ENCODE measurements at places on chromosomes 11 and 22. TPM values are rescaled to one million over a fixed set of nuclear protein-coding genes. Genes with fewer than 3 reads are reported as not detected.
A peak's percentile ranks its signal among the peaks of the same experiment; 100 is the strongest.

LSP1 gene
- total RNA-seq = 10.6 TPM

CALCA gene
- not detected for total RNA-seq

OR2D2 gene
- 0.92 TPM for total RNA-seq

SCGB2A2 gene
- total RNA-seq = not detected

DNA sequence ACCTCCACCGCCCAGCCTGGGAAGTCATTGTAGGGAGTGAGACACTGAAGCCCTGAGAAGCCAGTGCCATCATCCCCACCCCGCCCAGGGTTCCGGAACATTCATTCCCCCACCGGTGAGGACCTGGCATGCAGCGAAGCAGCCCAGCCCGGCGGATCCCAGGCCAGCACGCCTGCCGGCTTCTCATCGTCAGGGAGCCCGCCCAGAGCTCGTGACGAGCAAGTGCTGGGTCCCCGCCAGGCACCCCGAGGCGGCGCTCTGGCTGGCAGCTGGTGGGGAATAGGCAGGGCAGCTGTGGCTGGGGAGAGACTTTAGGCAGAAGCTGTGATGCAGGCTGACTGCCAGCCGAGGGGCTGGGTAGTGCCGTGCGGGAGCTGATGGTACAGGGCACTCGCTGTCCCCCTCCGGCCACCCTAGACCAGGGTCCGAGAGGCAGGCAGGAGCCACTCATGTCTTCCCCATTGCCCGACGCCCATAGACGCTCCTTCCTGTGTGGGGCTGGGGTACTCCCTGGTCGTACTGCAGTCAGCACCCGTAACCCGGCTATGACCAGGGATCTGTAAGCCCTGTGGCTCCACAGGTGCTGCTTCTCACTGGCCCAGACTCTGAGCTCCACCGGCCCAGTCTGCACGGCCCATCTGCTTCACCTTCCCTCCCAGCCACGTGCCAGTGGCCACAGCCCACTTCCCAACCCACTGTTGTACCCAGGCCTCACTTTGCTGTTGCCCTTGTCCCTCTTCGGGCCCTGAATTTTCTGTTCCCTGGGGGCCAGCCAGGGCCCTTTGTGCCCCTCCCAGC is 24.5 kb upstream of the CABP7 start:
- H3K36me3 ChIP-seq = no peaks in the 10 kb centered on the region
- no peak for DNase-seq
- no peak overlapping the region for H3K4me3 ChIP-seq
- no peak overlapping the region for H3K27ac ChIP-seq
- no peaks in the 10 kb centered on the region for H3K27me3 ChIP-seq
- H3K4me1 ChIP-seq = peaks cover 11% of the 10 kb centered on the region

GRCh38 chr11:118715245-118715831 is 35.9 kb upstream of the TREH start:
- peak; percentile 48 for DNase-seq
- no peaks in the 10 kb centered on the region for H3K27me3 ChIP-seq
- H3K4me3 ChIP-seq = no peak overlapping the region
- peaks cover 3% of the 10 kb centered on the region for H3K4me1 ChIP-seq
- no peaks in the 10 kb centered on the region for H3K36me3 ChIP-seq

DNA sequence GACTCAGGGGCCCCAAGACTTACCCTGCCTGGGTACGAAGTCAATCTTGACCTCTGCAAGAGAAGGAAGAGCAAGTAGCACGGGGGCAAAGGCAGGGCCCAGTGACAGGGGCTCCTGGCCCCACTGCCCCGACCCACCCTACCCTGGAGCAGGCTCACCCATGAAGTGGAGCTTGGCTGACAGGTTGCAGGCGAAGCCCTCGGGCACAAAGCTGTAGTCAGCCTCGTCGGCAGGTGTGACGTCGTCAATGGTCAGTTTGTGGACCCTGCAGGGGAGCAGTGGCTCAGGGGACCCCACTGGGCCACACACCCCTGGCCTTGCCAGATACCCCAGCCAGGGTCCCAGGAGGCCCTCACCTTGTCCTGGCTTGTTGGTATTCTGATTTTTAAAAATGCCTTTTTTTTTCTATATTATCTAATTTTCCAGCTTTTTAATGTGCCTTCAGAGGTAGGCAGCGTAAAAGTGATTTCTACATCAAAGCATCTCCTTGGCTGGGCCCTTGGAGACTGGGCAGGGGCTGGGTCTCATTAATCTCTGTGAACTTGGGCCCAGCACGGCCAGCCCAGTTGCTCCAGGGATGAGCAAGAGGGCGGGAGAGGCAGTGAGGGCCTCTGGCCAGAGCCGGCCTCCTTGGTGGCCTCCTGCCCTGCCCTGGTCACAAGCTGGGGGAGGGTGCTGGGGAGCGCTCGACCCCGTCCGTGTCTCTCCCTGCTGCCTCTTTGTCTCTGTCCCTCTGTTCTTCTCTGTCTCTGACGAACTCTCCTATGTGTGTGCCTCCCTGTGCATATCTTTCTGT is 11.3 kb downstream of the MYBPC3 start:
- no peak for DNase-seq
- H3K4me1 ChIP-seq = no peaks in the 10 kb centered on the region
- no peaks in the 10 kb centered on the region for H3K36me3 ChIP-seq
- no peak overlapping the region for H3K4me3 ChIP-seq
- no peak overlapping the region for H3K27ac ChIP-seq
- H3K27me3 ChIP-seq = no peaks in the 10 kb centered on the region

- H3K27ac ChIP-seq = no peak overlapping the region
- H3K27me3 ChIP-seq = no peaks in the 10 kb centered on the region
- no peaks in the 10 kb centered on the region for H3K4me1 ChIP-seq
- H3K4me3 ChIP-seq = no peak overlapping the region
- DNase-seq = no peak
Measured at GRCh38 chr11:121564948-121565684, 112.3 kb upstream of the SORL1-AS1 start.

- no peak for DNase-seq
- no peaks in the 10 kb centered on the region for H3K27me3 ChIP-seq
- no peaks in the 10 kb centered on the region for H3K36me3 ChIP-seq
- H3K4me1 ChIP-seq = no peaks in the 10 kb centered on the region
- no peak overlapping the region for H3K27ac ChIP-seq
- H3K4me3 ChIP-seq = no peak overlapping the region
Measured at GRCh38 chr22:38823637-38824036, 20.2 kb downstream of the NPTXR start.

GRCh38 chr11:72274435-72274834 is 30.5 kb upstream of the PHOX2A start:
- no peaks in the 10 kb centered on the region for H3K36me3 ChIP-seq
- H3K27me3 ChIP-seq = no peaks in the 10 kb centered on the region
- no peak for DNase-seq

- peak; percentile 72 for DNase-seq
- peak within 1 kb of the TSS; percentile 58 for H3K27ac ChIP-seq
- H3K4me1 ChIP-seq = peaks cover 8% of the 10 kb centered on the region
- H3K27me3 ChIP-seq = no peaks in the 10 kb centered on the region
- H3K4me3 ChIP-seq = peak within 1 kb of the TSS; percentile 85
Measured at GRCh38 chr11:47565340-47566148, at the start of gene PTPMT1. Gene PTPMT1 (plus strand): TSS chr11:47565599. CDS start chr11:47565623, 24 bp downstream.

DNA sequence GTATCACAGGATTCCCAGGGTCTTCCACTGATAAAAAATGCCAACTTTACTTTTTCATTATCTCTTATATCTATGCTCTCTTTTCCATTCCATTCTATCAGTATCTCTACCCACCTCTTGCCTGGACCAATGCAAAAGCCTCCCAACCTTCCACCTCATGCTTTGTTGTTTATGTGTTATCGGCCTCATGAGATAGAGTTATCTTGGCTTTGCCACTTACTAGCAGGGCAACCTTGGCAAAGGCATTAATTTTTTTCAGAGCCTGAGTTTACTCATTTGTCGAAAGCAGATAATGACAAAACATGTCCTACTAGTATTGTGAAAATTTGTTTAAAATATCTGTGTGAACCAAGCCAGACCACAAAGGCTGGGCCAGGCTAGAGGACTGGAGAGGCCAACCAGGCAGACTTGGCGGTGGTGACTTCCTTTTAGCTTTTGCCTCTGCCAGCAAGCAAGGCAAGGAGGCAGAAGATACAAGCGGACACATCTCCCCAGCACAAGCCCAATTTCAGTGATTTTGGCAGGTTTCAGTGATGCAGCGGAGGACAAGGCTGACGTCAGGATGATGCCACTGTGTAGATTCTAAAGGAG is 106.9 kb downstream of the ADAMTS15 start:
- no peaks in the 10 kb centered on the region for H3K36me3 ChIP-seq
- no peak overlapping the region for H3K4me3 ChIP-seq
- no peak for DNase-seq
- peaks cover 5% of the 10 kb centered on the region for H3K4me1 ChIP-seq

DNA sequence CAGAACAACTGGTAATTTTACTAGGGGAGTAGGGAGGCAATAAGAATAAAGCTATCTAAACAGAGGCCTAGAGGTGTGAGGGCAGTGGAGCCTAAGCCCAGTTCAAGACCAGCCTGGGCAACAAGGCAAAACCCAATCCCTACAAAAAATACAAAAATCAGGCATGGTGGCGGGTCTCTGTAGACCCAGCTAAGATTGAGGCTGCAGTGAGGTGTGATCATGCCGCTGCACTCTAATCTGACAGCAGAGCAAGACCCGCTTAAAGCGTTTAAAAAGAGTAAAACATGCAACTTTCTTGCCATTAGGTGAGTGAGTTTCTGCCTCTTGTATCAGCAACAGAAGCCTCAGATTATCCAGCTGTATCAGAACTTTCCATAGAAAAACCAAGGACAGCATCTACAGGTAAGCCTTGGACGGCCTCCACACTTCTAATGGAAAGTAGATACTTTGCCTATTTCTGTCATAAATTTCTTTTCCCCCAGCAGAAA is 12.1 kb downstream of the TAF1D start:
- no peaks in the 10 kb centered on the region for H3K36me3 ChIP-seq
- H3K27me3 ChIP-seq = no peaks in the 10 kb centered on the region
- no peak for DNase-seq

DNA sequence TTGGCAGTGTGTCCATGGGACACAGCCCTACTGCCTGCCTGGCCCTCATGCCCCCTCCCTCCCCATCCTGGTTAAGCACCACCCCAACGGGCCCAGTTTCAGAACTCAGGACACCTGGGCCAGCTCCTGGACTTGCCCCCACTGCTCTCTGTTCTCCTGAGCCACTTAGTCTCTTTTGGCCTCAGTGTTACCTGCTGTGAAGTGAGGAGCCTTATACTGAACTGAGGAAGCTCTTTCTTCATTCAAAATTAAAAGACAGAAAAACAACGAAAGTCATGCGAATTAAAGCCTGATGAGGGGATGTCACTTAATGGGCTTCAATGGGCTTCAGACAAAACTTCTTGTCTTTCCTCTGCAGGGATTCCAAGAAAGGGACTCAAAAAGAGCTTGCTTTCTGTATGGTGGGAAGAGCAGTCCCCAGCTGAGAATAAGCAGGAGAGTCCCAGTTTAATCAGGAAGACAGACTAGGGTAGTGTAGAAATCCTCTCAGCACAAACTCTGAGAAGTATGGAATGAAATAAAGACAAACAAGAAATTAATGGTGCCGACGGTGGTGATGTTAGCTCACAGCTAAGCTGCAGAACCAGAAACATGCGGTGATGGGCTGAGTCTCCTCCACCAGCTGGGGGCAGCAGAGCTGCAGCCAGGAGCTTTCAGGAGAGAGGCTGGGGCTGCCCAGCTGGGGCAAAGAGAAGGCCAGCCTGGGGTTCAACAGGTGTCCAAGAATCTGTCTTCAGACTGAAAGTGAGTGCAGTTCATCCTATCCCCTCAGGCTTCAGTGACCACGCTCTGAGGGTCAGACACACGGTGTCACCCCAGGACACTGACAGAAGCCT is 101.0 kb downstream of the GGTLC2 start:
- H3K27ac ChIP-seq = no peak overlapping the region
- no peaks in the 10 kb centered on the region for H3K27me3 ChIP-seq
- H3K4me1 ChIP-seq = no peaks in the 10 kb centered on the region
- no peaks in the 10 kb centered on the region for H3K36me3 ChIP-seq
- H3K4me3 ChIP-seq = no peak overlapping the region

DNA sequence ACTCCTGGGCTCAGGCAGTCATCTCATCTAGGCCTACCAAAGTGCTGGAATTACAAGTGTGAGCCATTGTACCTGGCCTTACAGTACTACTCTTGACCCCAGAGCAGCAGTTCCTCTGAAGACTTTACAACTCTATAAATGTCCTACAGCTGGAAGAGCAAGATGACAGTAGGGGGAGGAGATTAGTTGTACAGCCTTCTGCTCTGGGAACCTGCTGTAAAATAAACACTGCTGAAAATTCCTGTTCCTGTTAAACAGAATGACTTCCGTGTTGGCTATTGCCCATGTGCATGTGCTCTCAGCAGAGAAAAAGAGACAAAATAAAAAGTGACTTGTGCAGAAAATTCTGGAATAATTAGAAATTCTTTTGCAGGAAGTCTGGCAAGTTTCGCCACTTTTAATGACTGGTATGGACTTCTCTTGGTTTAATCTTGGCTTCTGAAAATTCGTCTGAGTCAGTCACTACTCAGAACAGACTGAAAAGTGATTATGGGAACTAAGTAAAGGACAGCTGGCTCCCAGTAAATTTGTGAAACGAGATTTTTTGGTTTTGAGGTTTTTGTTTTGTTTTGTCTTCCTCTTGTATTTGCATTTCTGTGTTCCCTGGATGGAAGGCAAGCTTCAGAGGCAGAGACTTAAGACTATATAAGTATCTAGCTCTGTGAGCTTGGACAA is 955.7 kb downstream of the DLG2 start:
- H3K27me3 ChIP-seq = no peaks in the 10 kb centered on the region
- H3K27ac ChIP-seq = no peak overlapping the region
- H3K4me3 ChIP-seq = no peak overlapping the region
- DNase-seq = no peak
- H3K36me3 ChIP-seq = no peaks in the 10 kb centered on the region

- H3K4me3 ChIP-seq = no peak overlapping the region
- H3K27ac ChIP-seq = no peak overlapping the region
- DNase-seq = no peak
- no peaks in the 10 kb centered on the region for H3K36me3 ChIP-seq
- H3K27me3 ChIP-seq = no peaks in the 10 kb centered on the region
- no peaks in the 10 kb centered on the region for H3K4me1 ChIP-seq
Measured at GRCh38 chr11:132158091-132158490, 787.7 kb downstream of the NTM start.

DNA sequence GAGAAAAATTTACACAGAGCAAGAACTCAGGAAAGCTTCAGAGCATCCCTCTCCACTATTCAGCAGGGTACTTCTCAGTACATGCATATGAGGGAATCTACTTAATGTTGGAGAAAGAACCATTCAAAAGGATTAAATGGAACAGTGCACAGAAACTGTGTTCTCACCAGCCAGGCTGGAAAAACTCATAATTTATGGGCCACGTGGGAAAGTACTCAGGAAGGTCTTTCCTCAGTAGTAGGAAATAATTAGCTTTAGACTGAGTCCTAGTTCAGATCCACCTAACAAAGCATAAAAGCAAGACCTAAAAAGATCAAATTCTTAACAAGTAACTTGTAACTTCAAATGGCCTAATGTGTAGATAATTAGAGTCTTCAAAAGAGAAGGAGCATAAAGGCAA is 134.0 kb downstream of the FAM76B start:
- H3K4me3 ChIP-seq = no peak overlapping the region
- no peak overlapping the region for H3K27ac ChIP-seq
- DNase-seq = no peak
- no peaks in the 10 kb centered on the region for H3K27me3 ChIP-seq

All from ovary (tissue), 10 donors.